Activated CD4-positive, alpha-beta T cell treated with anti-CD3 and anti-CD28 coated beads, Interleukin-2, amount 50 U/mL, for 24 hours (primary cell): ENCODE measurements at places on chromosomes 3 and 15.

DNA sequence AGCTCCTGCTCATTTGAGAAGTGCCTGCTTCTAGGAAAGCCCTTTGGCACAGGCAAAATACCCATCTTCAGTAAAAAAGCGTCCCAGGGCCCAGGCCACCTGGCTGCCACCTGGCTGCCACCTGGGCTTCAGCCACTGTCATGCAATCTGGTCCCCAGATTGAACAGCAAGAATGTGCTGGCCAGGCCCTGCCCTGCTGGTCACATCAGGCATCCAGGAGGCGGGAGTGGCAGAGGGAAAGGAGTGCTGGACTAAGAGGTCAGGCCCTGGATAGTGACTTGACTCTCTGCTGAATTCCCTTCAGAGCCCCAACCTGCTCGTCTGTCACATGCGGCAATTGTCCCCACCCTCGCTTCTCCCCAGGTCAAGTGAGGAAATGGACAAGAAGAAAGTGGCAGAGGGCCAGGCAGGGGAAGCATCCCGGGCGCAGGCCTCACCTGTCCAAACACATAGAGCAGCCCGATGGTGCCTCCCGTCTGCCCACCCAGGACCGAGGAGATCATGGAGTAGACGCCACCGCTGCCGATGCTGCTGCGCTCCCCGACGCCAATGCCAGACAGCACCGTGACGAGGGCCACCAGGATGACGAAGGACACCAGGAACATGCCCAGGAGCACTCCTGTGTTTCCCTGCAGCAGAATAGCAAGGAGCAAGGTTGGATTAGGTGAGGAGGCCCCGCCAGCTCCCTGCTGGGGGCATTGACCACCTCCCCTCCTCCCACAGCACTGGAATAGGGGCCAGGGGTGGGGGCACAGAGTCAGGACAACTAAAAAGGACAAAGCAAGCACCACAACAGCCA lies 25.5 kb downstream of the SLC12A8 start:
- DNase-seq: no peak

DNA sequence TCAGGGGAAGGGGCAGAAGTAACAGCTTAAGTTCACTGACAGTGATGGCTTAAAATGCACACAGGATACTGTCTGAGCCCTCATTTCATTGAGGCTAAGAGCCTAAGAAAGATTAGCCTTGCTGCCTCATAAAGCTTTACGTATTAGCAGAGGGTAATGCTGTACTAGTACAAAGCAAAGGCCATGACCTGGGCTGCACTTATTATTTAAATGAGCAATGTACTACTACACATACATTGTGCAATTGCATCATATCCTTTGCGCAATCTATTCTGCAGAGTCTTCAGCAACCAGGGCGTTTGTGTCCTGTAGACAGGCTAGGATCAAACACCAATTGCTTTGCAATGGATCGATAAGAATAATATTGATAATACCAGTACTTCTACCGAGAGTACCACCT lies 221.8 kb downstream of the TPRG1 start:
- no peak for DNase-seq

DNA sequence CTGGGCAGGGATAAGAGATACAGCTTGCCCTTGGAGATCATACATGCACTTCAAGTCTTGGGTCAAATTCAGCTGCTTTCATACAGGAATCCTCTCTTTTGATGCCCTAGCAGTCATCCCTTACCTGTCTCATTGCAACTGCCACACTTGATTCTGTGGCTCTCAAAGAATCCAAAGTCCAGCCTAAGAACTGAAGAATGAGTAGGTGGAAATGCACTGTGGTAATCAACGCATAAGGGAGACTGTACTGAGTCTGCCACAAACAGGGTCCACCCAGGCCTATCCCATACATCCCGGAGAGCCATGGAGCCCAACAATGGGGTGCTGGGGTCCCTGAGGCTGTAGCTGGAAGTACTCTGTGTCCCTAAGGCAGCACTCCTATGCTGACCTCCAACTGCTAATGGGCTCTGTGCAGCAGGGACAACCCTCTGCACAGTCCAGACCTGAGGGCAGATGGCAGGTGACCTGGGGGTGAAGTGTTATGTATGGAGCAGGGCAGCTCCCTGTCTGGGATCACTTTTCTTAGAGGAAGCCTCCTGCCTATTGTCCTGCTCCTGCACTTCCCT lies 1.7 kb upstream of the VPS18 start:
- no peak for DNase-seq

- no peak for DNase-seq
Measured at GRCh38 chr3:59418836-59419235, 369.0 kb upstream of the CFAP20DC start.

DNA sequence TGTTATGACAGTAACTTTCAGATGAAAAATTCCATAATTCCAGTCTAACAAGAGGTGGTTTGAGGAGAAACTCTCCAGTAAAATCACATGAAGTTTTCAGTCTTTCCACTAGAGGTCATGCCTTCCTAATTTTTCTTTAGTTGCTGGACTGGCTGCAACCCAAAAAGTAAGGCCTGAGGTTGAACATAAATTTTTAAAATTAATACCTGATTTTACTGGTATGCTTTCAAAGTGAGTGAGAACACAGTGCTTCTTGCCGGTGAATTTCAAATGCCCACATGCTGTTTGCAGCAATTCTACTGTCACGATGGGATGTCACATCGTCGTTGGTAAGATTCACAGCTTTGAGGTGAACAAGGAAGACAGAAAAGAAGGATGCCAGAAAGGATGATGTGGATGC lies 89.0 kb upstream of the FGF12 start:
- no peak for DNase-seq

GRCh38 chr15:25742776-25743547 lies 120.2 kb downstream of the ATP10A start:
- no peak for DNase-seq

DNA sequence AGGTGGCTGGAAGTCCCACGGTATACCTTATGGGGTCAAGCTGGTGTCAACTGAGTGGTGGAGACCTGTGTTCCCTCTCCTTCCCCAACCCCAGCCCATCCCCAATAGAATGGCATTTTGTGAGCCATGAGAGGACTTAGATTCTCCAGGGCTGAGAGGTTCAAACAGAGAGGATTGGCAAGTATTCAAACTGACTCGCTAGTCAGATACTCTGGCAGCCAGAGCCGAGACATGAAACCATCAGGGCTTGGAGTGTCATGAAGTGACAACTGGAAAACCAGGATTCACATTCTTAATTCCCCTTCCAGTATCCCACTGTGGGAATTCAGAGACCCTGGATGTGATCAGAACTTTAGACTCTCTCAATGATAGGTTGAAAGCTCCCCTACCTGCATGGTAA lies 159.4 kb upstream of the SNTN start:
- DNase-seq: no peak

- no peak for DNase-seq
Measured at GRCh38 chr3:116018646-116019045, 395.3 kb downstream of the GAP43 start.

- DNase-seq: no peak
Measured at GRCh38 chr3:164522073-164522763, 556.1 kb downstream of the SI start.

DNA sequence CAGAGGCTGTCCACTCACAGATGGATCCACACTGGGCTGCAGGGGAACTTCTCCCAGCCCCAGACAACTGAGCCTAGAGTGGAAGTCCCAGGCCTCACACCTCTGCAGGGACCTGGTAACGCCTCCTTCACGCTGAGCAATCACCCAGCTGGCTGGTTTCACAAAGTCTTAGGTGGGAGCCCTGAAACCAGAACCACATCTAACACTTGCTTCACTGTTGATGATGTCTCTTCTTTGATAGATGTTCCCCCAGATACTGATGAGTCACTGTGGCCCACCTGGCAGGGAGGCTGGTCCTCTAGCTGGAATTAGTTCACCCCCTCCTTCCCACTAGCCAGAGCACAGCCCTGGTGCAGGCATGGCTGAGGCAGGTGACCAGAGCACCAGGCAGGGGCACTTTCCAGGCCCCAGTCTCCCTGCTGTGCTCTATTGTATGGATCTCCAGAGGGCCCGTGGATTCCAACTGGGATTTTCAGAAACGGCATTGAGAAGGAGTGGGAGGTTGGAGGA lies 33.5 kb downstream of the MYL3 start:
- DNase-seq: no peak

GRCh38 chr15:79970624-79971434 lies at the start of gene BCL2A1:
TSS of gene BCL2A1 (minus strand) at chr15:79971196. CDS start at chr15:79971119, 77 bp downstream.
- DNase-seq: peak; percentile 81

DNA sequence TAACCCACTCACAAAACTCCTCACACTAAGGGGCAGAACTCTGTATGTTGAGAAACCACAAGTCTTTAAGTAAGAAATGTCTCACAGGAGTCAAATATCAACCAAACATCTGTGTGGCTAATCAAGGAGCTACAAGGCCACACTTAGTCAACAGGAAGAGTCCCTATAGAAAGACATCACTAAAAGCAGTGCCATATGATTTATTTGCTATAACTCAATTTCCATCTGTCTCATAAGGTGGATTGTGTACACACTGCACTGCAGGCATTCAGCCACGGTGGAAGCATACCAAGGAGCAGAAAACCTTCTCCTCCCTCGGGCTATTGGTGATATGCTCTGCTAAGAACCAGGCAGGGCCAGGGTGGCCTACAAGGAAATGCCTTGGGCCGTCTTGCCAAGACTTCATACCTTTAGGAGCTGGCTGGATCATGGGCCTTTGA lies 197.6 kb upstream of the CFAP20DC start:
- no peak for DNase-seq

GRCh38 chr15:91711384-91712033 lies 142.0 kb upstream of the SLCO3A1 start:
- no peak for DNase-seq

- no peak for DNase-seq
Measured at GRCh38 chr3:197430502-197430901, 125.3 kb downstream of the BDH1 start.

GRCh38 chr3:58963928-58964503 lies 85.8 kb downstream of the CFAP20DC start:
- no peak for DNase-seq

DNA sequence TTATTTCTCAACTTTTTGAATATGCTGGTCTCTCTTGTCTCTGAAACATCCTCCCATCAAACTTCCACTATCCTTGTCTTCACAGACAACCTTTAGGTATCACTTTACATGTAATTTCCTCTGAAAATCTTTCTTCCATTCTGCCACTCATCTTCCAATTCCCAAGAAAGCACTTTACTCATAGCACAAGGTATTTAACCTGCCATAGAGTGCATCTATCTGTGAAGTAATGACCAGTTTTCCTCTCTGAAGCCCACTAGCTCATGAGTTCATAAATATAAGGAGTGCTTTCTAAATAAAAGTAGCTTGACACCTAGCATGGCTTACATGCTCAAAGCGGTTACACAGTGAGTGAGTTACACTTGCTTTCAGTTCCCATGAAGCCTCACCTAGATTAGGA lies 160.7 kb upstream of the CMC1 start:
- DNase-seq: no peak

- no peak for DNase-seq
Measured at GRCh38 chr3:130582457-130583153, 65.6 kb downstream of the COL6A6 start.

DNA sequence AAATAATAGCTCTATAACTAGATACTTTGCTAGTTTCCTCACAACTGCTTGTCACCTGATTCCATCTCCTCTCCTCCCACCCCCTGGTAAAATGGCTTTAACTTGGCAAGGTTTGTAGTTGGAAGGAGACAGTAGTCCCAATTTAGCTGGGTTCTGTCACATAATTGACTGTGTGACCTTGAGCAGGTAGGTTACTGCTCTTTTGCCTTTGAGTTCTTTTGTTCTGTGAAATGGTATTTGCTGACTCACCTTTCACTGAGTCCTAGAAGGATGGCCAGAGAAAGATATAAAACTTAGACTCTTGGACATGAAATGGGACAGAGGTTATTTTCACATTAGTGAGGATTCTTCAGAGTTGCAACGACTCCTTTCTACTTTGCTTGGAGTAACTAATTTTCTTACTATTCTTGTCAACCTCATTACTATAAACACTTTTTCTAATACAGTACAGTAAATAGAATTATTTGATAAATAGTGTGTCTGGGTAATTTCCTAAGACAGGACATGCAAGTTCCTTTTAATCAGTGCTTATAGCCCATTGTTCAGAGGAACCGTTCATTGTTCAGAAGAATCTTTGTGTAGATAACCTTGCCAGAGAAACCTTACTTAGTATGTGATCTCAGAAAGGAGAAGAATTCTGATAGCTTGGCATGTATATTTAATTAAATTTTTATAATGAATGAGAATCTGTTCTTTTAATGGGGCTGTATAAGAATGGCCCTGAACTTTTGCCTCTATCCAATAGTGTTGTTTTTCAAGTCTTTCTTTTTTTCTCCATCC lies 14.3 kb downstream of the AKAP13 start:
- no peak for DNase-seq

DNA sequence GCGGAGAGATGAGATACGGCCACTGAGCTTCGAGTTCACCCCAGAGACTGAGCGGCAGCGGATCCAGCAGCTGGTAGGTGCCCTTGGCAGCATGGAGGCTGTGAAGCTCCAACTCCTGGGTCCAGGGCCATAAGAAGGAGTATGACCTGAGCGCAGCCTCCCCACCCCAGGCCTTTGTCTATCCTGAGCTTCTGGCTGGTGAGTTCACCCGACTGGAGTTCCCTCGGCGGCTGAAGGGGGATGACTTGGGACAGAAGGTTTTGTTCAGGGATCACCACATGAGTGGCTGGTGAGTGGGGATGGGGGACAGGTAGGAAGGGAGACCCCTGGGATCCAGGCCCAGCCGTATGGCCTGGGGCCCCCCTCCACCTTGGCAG lies 2.6 kb downstream of the PPM1M start:
- DNase-seq: no peak
